Activated T-cell treated with anti-CD3 and anti-CD28 coated beads, Interleukin-2, amount 50 U/mL, for 72 hours (primary cell): ENCODE measurements at places on chromosomes 6 and 20.

DNA sequence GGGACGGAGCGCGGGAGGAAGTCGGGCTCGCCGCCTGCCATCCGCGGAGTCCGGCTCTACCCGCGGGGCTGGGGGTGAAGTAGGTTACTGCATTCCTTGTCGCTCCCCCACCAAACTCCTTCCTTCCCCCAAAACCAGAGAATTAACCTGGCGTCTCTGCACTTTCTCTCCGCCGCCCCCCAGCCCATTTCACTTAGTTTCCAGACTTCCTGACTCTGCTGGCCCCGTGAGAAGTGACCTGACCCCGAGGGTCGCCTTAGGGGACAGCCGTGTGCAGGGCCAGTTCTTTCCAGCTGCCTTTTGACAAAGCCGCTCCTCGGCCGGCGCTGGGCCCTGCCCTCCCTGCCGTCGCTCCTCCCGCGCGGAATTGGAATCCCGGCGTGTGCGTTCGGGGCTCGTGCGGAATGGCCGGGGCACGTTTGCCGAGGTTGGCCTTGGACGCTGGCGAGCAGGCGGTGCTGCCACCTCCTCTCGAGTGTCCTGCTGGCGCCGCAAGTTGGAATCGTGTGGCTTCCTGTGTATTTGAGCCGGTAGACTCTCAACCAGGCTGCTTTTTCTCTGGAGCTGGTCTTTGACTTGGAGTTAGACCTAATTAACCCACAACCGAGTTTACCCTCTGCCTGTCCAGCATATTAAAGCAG lies 650 bp downstream of the DCBLD1 start:
- DNase-seq: peak; percentile 29

DNA sequence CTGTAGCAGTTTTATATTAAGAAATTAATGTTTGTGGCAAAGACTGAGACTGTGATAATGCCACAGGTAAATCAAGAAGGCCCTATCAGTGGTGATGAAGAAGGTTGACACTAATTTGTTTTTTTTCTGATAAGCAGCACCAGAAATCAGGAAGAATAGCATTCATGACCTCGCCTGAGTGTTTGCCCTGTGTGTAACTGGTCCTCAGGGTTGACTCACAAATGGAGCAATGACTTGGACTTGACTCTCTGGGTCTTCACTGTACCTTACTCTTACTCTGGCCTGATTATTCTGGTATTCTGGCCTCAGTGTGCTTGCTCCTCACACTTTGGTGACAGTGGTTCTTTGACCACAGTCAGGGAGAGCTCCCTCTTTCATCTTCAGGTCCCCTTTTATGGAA lies 243.9 kb downstream of the HAO1 start:
- no peak for DNase-seq

DNA sequence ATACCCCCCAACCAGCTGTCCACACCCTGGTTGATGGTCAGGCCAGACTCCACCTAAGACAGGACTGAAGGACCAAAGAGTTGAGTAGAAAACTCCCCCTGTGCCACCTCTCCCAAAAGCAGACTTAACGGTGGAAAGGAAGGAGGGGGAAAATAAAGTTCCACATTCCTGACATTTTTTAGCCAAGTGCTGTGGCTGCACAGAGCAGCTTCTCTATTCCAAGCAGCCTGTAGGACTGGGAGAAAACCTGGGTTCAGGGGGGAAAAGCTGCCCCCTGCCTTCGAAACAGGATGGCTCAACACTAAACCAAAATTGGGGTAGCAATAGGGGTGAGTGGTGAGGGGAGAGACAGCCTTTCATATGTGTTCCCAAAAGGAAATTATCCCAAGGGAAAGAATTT lies 3.6 kb downstream of the TRAM2 start:
- DNase-seq: no peak

GRCh38 chr20:51688600-51689244 lies 79.5 kb downstream of the ATP9A start:
- no peak for DNase-seq

- DNase-seq: no peak
These were observed 1.6 kb upstream of the HLA-DQA1 start for GRCh38 chr6:32635526-32636123.

GRCh38 chr6:109242925-109243324 lies 139.3 kb downstream of the CD164 start:
- DNase-seq: no peak

GRCh38 chr20:36632487-36633284 lies 13.3 kb downstream of the SLA2 start:
- DNase-seq: no peak

- DNase-seq: no peak
These were observed 8.0 kb downstream of the PNISR start for GRCh38 chr6:99416892-99417767.

DNA sequence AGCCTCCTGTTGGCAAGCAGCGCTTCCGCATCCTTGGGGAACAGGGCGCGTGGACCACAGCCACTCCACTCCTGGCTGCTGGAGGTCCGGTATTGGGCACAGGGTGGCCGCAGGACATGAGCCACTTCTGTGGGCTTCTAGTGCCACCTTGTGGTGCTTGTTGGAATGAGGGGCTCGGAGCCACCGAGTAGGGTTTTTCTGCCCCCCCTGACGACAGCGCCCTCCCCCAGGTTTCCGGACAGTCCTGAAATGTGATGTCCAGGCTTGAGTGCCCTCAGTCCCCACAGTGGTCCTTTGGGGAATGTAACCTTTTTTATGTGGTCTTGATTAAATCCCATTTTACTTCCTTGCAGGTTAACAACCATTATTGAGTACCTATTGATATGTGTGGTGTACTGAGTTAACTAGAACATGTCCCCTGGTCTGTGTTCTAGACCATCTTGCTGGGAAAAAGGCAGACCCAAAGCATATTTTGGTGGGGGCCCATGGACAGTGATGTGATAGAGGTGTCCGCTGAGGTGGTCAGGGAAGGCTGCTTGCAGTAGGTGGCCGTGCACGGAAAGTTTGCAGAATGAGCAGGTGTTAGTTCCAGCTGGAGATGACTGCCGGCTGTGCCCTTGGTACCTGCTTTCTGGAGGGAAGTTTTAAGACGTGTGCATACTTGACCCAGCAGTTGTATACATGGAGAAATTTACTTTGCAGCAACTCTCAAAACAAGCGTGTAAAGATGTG lies 70.0 kb downstream of the PTPN1 start:
- peak; percentile 58 for DNase-seq

DNA sequence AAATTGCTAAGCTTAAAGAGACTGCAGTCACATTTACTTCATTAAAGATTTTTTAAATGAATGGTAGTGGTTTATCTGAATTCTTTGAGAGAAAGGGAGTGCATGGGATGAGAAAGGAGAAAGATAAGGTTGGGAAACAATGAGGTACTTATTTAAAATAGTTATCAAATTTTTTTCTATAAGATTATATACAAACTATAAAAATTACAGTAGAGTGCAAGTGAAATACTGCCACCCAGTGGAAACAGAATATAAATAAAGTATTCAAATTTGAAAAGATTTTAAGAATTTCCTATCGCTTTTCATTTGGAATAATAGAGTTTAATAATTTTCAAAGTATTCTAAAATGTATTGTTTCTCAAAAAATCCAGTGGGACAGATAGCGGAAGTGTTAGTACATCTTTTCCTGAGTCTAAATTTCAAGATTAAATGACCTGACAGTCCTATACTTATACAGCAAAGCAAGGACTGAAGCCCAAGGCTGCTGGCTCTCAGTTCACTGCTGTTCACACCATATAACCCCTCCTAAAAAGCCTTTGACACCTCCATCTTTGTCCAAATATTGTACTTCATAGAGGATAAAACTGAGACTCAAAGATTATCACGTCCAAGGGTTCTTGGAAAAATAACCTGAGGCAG lies 31.1 kb downstream of the EPM2A start:
- DNase-seq: no peak

DNA sequence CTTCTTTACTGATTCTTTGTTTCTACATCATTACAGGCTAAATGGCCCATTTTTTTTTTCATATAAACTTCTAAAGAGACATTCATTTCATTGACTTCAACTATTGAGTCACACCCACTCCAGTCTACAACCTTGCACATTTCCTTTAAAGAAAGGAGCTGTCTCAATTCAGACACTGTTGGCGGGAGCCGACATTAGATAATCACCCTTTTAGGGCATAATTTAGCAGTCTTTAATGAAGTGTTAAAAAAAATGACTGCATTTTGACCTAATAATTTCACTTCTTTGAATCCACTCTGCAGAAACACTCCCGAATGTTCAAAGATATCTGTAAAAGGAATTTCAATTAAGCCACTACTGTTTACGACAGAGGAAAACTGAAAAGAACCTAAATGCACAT lies 1.5 kb downstream of the EPM2A start:
- DNase-seq: no peak

- peak; percentile 70 for DNase-seq
These were observed 48.4 kb downstream of the CEP43 start for GRCh38 chr6:167047554-167047953.

DNA sequence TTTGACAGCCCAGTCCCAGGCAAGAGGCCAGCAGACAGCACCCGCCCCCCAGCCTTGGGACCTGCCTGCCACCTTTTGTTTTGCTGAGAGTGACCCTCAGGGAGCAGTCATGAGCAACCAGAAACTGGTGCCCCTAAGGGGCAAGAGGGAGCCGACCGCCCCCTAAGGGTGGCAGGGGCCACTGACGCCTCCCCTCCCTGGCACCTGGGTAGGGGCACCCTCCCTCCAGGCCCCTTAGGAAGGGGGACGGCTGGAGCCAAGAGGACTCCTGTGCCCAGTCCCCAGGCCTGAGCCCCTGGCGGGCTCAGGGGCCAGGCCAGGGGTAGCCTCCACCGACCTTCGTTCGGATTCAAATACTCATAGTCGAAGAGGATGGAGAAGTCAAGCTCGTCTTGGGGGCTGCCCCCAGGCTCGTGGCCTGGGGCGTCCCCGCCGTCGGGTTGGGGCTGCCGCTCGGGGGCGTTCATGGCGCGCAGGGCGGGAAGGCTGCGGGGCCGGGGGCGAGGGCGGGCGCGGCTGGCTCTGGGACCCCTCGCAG lies 417 bp downstream of the NFATC2 start:
- DNase-seq: peak; percentile 78

GRCh38 chr6:143513410-143513809 lies 1.9 kb upstream of the FUCA2 start:
- DNase-seq: peak; percentile 39

GRCh38 chr6:117396228-117396627 lies 29.5 kb downstream of the ROS1 start:
- DNase-seq: no peak
